ENCODE measurements at places on chromosomes 5 and 9.

DNA sequence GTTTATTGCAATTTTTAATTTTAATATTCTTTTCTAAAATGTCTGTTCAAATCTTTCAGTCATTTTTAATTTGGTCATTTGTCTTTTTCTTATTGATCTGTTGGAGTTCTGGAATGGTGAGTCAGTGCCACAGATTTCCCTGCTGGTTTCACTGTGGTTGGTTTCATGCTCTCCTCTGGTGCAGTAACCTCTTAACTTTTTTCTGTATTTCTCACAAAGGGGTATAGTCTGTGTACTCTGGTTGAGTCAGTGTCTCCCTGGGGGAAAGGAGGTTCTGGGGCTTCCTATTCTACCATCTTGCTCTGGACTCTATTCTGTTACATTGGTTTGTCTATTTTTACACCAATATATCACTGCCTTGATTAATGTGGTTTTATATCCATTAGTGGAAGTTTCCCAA is 178.8 kb downstream of the CSNK1G3 start:
- DNase-seq = no peak

GRCh38 chr5:50653946-50654345 is 12.5 kb upstream of the PARP8 start:
- no peak for DNase-seq

DNA sequence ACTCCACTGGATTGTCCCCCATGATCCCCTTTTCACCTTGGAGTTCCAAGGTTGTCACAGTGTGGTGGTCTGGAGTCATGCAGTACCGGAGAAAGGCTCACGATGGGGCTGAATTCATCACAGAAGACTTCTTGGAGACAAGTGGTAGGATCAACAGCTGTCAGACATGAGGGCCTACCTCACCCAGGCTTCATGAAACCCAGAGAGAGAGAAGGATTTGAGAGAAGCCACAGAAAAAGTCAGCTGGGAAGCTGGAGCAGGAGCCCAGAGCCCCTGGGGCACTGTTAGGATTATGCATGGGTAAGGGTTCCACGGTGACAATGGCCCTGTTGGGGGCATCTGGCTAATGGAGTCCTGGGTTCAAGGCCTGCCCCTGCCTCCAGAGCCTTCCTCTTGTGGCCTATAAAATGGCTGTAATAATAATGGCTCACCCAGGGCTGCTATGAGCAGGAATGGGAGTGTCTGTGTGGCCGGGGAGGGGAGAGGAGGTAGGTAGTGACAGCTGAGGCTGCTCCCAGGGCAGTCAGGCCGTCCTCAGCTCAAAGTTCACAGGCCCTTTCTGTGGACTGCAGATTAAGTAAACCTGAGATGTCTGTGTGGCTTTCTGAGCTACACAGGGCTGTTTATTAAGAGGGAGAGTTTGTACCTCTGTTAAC is 910 bp downstream of the TRIM14 start:
- DNase-seq = no peak

- no peak for DNase-seq
Observed at GRCh38 chr5:150213530-150213929, 23.7 kb downstream of the SLC6A7 start.

DNA sequence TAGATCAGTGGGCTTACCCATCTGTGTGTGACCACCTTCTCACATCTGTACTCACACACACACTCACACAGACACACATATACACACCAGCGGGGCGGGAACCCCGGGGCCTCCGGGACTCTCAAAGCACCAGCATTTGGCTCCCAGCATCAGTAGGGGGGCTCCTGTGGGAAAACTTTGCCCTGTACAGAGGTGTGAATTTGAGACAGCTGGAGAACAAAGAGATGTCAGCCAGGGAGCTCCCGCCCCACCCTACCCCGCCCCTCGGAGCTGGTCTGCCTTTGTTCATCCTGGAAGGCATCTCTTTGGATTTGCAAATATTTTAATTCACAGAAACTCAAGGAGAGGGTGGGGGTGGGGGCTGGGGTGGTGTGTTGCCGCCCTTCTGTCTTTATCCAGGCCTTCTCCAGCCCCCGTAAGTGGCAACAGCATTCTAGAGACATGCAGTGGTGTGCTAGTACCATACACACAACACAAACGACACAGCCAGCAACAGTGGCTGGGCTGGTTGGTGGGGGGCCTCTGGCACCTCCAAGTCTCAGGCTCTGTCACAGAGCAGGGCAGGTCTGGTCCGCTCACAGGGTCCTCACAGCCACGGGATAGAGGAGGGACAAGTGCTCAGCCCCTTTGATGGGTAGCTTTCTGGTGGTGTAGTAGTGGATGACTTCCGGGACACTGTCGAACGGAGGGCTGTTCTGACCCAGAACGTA is 15.5 kb upstream of the SLC25A51 start:
- no peak for DNase-seq

- DNase-seq = no peak
Observed at GRCh38 chr5:100667161-100667630, 132.0 kb downstream of the FAM174A start.

GRCh38 chr5:37490120-37490810 is 111.1 kb downstream of the WDR70 start:
- DNase-seq = no peak

DNA sequence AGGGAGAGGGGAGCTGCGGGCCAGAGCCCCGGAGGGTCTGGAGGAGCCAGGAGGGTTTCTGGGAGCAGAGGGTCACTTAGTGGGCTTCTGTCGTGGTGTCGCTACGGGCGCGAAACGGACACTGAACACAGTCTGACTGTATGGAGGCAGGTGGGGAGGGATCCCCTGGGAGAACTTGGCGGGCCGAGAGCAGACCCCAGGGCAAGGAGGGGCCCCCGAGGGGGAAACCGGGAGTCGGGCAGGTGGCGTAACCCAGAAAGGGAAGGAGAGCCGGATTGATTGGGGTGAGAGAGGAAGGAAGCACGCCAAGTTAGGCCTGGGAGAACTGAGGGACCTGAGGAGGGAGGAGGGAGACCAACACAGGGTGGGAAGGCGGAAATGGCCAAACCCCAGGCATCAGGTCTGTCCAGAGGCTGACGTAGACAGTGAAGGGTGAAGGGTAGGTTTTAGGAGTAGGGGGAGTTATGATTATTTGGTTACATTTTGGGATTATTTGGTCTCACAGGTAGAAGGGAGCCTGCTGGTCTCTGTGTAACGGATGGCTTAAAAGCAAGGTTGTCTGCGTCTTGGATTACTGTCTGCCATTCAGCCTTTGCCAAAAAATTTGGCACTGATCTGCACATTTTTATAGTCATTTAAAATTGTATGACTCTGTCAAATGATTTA is 3.3 kb upstream of the MSMP start:
- no peak for DNase-seq

DNA sequence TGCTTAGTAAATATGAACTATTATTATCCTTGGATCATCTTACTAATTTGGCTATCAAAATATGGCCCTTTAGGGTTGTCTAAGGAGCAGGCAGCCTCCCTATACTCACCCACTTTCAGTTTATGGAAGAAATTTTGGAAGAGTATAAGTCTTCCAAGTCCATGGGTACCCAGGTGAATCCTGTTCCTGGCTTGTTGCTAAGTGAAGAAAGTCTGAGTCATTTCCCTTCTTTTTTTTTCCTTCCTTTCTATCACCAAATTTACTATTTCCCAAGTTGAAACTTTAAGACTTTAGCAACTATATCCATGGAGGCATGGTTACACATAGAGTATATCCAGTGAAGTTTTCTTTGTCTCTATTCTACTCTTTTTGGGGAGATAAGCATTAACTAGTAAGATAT is 184.0 kb upstream of the ACTBL2 start:
- DNase-seq = no peak

GRCh38 chr5:160702934-160703333 is 149.1 kb downstream of the ATP10B start:
- no peak for DNase-seq

DNA sequence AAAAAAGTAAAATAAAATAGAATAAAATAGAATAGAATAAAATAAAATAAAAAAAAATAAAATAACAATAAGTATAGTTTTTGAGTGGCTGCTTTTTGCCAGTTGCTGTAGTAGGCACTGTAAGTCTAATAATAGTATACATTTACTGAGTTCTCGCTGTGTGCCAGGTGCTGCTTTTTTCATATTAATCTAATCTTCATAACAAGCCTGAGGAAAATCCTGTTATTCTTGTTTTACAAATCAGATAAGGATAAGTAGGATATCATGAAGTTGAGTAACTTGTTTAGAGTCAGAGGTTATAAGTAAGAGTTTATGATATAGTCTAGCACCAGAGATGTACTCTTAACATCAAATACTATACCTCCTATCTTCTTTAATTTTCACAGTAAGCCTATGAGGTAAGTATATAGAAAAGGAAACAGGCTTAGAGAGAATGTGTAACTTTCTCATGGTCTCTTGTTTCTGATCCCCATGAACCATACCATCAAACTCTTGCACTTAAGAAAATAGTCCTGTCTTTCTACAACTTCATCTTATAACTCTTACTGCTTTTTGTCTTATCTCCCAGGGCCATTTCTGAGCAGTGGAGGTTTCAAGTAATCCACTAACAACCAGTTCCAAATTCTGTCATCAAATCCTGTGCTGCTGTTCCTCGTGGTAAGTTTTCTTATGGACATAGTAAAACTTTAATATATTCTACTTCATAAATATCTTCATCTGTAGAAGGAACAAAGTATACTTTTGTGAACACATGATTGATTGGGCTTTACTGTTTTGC is 18.7 kb downstream of the RMI1 start:
- DNase-seq = no peak

GRCh38 chr5:152437866-152438265 is 32.8 kb upstream of the NMUR2 start:
- no peak for DNase-seq

DNA sequence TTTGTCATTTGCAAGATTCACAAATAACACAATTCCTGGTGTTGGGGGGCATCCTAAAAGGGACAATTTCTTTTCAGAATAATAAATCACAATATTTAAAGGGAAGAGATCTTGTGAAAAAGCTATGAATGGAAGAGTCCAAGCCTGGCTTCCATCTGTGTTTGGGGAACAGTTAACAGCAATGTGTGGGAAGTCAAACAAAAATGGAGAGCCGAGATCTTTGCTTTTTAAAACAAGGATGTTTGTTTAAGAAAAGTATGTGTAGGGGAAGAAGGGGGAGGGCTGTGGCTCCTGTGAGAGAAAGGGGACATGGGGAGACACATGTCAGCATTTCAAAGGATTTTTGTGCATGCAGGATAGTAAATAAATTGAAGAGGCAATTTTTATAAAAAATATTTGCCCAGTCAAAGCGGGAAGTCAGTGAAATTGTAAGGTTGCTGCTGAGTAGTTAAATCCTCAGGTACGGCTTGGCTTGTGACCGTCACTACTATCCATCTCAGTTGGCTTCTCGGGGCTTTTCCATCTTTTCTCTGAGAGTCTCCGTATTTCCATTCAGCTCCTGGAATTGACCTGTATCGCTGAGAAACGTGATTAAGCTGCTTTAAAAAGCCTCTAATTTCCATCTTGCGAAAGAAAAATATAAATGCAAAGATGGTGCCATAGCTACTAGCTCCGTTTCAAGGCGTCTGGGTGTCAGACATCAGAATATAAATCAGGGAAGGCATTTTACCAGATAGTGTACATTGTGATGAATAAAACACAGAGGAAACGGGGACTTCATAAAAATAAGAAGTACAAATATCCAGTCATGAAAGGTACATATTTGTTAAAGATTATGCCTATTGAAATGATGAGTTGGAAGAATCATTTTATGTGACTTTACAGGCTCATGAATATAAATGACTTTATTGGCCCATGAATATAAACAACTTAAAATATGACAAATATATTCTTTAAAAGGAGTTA is 52.9 kb upstream of the VCAN start:
- DNase-seq = no peak

GRCh38 chr5:98130261-98131035 is 643.0 kb upstream of the RGMB start:
- no peak for DNase-seq

GRCh38 chr9:89916001-89916597 is 311.3 kb downstream of the GADD45G start:
- DNase-seq = no peak

GRCh38 chr9:132356324-132356924 is 1.6 kb upstream of the SETX start:
- no peak for DNase-seq

GRCh38 chr5:148780711-148781110 is 45.7 kb upstream of the ADRB2 start:
- DNase-seq = no peak

GRCh38 chr5:20604992-20605391 is 617.0 kb upstream of the CDH18 start:
- no peak for DNase-seq

DNA sequence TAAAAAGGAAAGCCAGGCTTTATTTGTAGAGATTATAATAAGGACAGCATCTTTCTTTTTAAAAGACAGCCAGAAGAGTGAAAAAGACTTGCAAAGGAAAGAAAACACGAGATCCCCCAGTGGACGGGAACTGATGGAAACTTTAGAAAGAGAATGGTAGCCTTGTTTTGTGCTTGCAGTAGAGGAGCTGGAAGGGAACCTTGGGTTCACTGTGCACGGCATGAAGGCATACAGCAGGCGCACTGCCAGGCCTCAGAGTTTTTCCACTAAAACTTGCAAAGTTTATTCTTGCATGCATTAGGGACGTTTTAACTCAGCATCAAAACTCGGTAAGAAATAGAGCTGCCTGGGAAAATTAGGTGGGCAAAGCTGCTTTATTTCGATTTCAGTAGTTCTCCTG is 248.6 kb downstream of the IRX1 start:
- no peak for DNase-seq

- no peak for DNase-seq
Observed at GRCh38 chr5:178732281-178732680, 1.8 kb upstream of the ZNF354A start.
